ENCODE measurements at places on chromosomes 12 and 14.

GRCh38 chr12:43213608-43214007 is 338.4 kb downstream of the ADAMTS20 start:
- DNase-seq = no peak

DNA sequence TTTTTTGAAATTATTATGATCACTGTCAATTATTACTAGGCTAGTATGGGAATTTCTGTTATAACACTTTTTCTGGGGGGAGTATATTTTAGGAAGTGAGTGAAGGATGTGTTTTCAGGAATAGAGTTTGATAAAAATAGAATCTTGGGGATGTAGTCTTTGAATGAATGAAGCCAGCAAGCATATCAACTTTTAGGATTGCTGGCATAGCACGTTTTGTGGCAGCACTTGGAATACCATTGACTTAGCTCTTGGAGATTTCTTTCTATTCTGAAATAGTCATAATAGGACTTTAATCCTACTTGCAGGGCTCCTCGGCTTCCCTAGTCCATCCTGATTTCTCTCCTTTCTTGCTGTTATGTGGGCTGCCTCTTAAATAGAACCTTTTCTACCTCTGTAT is 141.6 kb downstream of the DACT1 start:
- DNase-seq = no peak

DNA sequence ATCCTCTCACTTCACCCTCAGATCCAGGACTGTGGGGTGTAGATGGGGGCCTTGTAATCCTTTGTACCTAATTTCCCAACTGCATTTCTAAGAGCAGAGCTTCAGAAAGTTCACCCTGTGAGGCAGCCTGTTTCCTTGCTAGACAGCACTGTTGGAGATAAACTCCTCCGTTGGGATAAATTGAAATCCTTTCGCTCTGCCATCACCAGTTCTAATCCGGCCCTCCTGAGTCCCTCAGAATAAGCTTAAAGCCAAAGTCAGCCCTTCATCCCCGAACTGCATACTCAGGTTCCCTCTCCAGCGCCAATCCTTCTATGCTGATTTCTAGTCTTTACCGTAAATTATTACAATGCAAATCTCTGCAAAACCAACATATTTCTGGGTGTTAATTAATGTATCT is 114.7 kb downstream of the PRMT8 start:
- no peak for DNase-seq

GRCh38 chr12:63963868-63964267 is 119.4 kb downstream of the SRGAP1 start:
- DNase-seq = no peak

DNA sequence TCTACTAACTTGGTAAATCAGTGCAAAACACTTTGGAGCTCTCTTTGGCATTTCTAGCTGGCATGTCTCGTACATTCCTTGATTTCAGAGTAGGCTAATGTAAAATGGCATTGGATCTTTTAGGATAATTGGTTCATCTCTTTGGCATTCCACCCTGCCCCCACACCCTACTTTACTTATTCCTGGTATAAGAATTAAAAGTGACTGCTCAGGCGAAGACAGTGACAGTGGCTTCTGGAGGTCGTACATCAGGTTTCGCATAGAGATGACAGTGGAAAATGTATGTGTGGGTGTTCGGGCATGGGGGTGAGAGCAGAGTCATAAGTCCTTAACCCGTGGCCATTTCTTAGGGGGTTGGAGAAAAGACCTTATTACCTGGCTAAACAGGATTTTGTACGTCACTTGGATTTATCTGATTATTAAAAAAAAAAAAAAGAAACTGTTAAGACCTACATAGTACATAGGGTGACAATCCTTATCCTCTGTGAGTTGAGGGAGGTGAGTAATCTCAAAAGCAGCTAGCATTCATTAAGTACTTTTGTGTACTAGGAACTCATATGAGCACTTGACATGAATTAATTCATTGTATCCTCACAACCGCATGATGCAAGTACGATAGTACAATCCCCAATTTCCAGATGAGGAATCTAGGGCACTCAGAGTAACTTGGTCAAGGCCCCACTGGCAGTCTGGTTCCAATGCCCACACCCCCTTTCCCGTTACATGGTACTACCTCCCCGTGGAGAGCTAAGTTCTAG is 22.4 kb upstream of the KCNK13 start:
- DNase-seq = no peak

GRCh38 chr12:111066744-111067437 is 146.5 kb upstream of the MYL2 start:
- no peak for DNase-seq

GRCh38 chr12:50934981-50935807 is 17.1 kb upstream of the HIGD1C start:
- no peak for DNase-seq

DNA sequence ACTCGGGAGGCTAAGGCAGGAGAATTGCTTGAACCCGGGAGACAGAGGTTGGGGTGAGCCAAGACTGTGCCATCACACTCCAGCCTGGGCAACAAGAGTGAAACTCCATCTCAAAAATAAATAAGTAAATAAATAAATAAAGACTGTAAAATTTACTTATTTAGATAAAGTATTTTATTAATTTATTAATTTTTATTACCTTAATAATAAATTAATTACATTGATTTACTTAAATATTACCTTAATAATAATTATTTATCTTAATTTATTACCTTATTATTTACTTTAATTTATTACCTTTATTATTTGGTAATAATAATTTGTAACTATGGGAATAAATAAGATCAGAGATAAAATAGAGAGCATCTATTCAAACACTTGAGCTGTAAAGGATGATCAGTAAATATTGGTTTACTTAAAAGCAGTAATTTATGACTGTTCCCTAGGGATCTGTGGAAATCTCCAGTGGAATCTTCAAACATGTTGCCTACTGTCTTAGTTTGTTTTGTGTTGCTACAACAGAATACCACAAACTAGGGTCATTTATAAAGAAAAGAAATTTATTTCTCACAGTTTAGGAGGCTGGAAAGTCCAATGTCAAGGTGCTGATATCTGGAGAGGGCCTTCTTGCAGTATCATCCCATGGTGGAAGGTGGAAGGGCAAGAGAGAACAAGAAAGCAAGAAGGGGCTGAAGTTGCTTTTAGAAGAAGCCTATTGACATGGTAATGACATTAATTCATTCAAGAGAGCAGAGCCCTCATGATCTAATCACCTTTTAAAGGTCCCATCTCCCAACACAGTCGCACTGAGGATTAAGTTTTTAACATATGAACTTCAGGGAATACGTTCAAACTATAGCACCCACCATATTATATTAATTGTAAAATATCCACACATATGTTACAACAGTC is 37.1 kb downstream of the SOCS2 start:
- no peak for DNase-seq

- DNase-seq = no peak
Measured at GRCh38 chr14:65438266-65438933, 25.9 kb downstream of the FUT8 start.

DNA sequence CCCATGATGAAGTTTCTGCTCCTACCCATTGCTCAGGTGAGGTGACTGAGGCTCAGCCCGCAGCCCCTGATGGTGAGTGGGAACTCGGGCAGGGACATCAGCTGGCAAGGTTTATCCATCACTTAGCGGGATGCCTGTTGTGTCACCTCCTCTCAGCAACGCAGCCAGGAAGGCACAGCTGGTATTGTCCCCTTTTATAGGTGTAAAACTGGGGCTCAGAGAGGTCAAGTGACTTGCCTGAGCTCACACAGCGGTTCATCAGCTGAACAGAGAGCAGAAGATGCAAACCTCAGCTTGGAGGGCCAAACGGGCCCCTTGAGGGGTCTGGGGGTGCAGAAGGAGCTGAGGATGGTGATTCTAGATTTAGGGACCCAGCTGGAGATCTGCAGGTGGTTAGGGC is 143.6 kb downstream of the PHETA1 start:
- no peak for DNase-seq

DNA sequence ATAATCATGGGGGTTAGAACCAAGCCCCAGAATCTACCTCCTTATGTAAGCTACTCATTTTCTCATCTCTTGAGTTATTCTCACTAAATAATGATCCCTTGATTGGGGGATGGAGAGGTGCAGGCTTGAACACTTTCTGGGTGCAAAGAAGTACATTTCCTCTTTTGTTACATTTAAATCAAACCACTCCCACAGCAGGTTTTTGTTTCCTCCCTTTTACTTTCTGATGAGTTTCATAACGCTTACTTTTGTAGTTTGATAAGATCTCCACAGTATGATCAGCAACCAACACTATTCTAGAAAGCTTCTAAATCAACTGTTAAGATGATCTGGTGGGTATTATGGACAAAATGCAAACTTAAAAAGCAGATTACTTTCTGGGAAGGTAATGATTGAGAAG is 20.5 kb downstream of the VCPKMT start:
- DNase-seq = no peak

DNA sequence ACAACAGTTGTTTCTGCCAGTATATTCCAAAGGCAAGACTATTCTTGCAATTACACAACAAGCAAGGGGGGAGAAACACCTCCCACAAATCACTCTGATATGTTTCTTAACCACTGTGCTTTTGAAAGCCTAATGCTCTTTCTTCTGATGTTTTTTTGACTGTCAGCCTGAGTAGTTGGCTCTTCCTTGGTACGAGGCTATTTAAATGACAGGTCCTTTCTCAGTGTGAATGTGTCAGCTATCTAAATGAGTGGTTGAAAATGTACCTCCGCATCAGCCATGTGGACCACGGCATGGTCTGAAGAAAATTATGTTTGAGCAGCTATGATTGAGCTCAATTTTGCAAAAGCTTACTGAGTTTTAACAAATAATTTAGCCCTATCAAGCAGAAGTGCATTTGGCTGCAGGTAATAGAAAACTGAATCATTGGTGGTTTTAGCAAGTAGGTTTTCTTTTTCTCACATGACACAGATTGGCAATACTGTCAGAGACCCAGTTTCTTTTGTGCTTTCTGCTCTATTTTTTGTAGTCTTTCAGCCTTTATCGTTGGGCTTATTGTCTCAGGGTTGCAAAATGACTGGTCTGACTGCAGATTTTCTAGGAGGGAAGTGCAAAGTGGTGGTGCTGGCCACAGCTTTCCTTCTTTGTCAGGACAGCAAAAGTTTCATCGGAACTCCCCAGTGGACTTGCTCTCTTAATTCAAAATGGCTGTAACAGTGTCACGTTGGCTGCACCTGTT is 162.8 kb downstream of the RGS6 start:
- no peak for DNase-seq

- DNase-seq = no peak
Measured at GRCh38 chr12:49804821-49805220, 23.4 kb downstream of the NCKAP5L start.

GRCh38 chr12:71958993-71959578 is 20.4 kb downstream of the TPH2 start:
- DNase-seq = no peak

- DNase-seq = no peak
Measured at GRCh38 chr12:90166671-90167070, 458.0 kb upstream of the ATP2B1 start.

GRCh38 chr12:52805000-52805399 is 8.9 kb downstream of the KRT4 start:
- DNase-seq = no peak

GRCh38 chr14:20456971-20457370 is 1.9 kb downstream of the APEX1 start:
- DNase-seq = no peak

GRCh38 chr12:132563911-132564310 is 46.5 kb downstream of the LRCOL1 start:
- DNase-seq = no peak

DNA sequence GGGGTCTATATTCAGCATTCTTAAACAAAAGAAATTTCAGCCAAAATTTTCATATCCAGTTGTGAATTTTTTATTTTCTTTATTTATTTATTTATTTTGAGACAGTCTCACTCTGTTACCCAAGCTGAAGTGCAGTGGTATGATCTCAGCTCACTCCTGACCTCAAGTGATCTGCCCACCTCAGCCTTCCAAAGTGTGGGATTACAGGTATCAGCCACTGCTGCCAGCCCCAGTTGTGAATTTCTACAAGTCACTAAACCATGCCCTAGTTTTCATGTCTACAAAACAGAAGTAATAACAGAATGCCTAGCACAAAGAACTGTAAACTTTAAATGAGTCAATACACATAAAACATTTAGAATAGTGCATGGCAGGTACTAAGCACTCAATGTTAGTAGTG is 254.2 kb downstream of the C12orf50 start:
- DNase-seq = no peak

DNA sequence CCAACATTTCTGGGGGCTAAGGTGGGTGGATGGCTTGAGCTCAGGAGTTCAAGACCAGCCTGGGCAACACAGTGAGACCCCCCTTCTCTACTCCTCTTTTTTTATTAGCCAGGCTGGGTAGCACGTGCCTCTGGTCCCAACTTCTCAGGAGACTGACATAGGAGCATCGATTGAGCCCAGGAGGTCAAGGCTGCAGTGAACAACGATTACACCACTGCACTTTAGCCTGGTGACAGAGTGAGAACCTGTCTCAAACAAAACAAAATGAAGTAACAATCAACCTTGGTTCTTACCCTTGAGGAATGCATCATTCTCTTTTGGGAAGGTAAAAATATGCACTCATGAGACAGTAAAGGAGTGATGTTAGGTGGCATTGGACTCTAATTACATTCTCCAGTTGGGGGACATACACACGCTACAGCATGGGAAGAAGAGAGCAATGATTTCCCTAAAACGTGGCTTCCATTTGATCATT is 3.9 kb upstream of the NIN start:
- DNase-seq = no peak

DNA sequence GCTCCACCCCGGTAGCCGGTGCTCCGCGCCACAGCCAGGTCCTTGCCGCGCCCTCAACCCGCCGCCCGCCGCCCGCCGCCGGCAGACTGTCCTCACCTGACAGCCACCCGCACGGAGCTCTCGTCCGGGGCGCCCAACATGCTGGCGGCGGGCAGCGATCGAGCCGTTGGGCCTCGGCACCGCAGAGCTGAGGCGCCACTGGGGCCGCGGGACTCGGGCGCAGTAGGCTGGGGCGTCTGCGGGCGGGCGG is 164 bp downstream of the KIF21A start:
- no peak for DNase-seq

DNA sequence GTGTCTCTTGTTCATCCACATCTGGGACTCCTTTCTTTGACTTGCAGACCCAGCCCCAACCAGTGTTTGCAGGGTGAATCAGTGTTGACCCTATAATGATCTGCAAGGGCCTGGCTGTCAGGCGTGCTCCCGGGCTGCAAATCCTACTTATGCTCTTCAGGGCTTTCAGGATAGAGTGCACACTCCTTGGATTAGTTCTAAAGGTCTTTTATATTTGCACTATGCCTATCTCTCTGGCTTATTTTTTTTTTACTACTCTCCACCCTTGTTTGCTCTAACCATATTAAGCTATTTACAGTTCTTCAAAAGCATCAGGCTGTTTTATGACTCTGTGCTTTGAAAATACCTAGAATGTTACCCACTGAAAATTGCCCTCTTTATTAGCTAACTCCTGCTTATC is 4.3 kb upstream of the PRICKLE1 start:
- DNase-seq = no peak

- no peak for DNase-seq
Measured at GRCh38 chr12:75553398-75553797, 42.0 kb upstream of the KRR1 start.

GRCh38 chr12:104596134-104596799 is 139.5 kb downstream of the CHST11 start:
- DNase-seq = no peak

DNA sequence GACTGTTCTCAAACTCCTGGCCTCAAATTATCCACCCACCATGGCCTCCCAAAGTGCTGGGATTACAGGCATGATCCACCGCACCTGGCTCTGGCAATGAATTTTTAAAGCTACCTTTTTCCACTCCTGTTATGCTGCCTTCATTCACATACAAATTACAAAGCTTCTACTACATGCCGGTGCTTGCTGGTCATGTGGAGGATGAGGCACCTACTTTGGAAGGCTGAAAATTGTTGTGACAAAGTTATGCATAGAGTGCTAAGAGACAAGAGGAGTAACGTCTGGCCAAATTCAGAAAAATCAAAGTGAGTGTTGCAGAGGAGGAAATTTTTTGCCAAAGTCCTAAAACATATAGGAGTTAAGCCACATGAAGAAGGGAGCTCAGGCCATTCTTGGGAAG is 191.7 kb upstream of the PPFIA2 start:
- DNase-seq = no peak
